Karpas-422 (cell line): ENCODE measurements at places on chromosomes 2 and 18. TPM values are rescaled to one million over a fixed set of nuclear protein-coding genes. Genes with fewer than 3 reads are reported as not detected.

DNA sequence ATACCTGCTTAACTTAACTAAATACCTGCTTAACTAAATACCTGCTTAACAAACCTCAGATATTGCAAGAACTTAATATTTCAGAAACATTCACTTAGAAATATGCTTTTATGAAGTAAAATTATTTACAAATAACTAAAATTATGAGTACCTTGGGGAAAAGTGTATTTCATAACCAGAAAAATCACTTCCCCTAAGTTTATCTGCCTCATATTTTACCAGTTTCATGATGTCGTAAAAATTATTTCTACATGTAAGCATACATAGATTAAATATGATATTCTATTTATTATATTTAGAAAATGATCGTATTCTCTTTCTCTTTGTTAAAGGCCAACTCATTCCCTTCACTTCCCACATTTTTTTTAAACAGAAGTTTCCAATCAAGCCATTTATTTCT lies 41.5 kb upstream of the DSC1 start:
- DNase-seq, result peak; percentile 56
- H3K27me3 ChIP-seq, result no peaks in the 10 kb centered on the region
- H3K36me3 ChIP-seq, result no peaks in the 10 kb centered on the region
- H3K4me3 ChIP-seq, result peak overlapping the region; percentile 61
- H3K4me1 ChIP-seq, result peaks cover 88% of the 10 kb centered on the region
- peak overlapping the region; percentile 99 for H3K27ac ChIP-seq

DNA sequence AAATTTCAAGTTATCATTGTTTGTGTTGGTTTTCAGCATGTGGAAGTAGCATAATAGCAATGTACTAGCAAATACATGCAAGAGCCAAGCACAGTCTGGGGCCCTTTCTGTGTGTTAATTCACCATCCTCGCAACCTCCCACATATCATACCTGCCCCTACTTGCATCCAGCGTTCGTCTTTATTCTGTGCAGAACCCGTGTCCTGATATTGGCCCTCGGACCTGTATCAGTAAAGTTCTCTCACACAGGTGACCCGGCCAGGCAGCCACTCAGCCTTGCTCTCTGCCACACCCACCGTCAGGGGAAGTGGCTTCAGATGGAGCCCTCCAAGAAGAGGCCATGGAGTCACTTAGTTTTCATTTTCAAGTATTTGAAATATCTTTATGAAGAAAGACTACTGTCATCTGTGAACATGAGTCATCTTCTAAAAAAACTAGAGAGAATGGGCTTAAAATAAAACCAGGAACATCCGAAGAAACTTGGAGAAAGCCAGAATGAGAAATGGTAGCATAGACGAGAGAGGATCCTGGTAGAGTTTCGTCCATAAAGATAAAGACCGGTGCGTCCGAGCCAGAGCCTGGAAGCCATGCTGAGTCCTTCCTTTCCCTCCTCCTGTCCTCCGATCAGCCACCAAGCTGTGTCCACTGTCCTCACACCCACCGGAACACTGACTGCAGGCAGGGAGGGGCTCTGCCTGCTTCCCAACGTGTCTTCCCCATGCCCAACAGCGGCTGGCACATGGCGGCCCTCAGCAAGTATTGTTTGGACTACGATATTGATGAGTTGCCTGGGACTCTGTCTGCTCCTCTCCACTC lies 57.3 kb upstream of the RPL31 start:
- no peak overlapping the region for H3K27ac ChIP-seq
- DNase-seq, result no peak
- H3K27me3 ChIP-seq, result no peaks in the 10 kb centered on the region
- H3K4me1 ChIP-seq, result no peaks in the 10 kb centered on the region; the same call in 1 of the 2 replicates

DNA sequence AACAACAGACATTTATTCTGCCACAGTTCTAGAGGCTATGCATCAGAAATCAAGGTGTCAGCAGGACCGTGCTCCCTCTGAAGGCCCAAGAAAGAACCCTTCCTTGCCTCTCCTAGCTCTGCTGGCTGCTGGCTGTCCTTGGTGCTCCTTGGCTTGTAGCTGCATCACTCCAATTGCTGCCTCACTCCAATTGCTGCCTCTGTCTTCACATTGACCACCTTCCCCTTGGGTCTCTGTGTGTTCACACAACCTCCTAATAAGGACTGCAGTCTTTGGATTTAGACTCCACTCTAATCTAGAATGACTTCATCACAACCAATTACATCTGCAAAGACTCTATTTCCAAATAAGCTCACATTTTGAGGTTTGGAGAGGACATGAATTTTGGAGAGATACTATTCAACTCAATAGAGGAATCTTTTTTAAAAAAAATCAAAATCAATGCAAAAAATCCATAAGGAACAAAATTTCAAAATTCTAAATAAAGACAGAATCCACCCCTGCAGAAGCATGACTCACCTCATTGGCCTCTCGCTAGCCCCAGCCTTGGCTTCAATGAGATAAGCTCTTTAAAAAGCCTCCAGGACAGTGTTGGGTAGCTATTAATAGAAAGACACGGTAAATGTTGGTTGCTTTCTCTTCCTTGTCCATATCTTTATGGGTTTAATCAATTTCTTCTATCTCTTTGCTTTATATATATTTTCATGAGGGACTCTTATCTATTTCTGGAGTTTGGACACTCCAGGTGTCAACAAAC lies 267.6 kb upstream of the MGAT5 start:
- H3K27ac ChIP-seq, result no peak overlapping the region
- no peaks in the 10 kb centered on the region for H3K4me1 ChIP-seq
- no peak overlapping the region for H3K4me3 ChIP-seq

The C1QL2 gene
- total RNA-seq, result not detected in 2 replicates

GRCh38 chr18:12904012-12904516 lies 20.0 kb upstream of the PTPN2 start:
- no peak overlapping the region for H3K27ac ChIP-seq
- no peaks in the 10 kb centered on the region for H3K27me3 ChIP-seq

GRCh38 chr2:195697681-195698220 lies 40.7 kb downstream of the SLC39A10 start:
- peaks cover 28% of the 10 kb centered on the region; the same call in 1 of the 2 replicates for H3K36me3 ChIP-seq
- H3K27me3 ChIP-seq, result no peaks in the 10 kb centered on the region
- no peak overlapping the region for H3K27ac ChIP-seq
- no peak overlapping the region for H3K4me3 ChIP-seq
- H3K4me1 ChIP-seq, result peaks cover 24% of the 10 kb centered on the region
